ENCODE measurements at places on chromosomes 1 and 21.

GRCh38 chr21:27569091-27569490 is 602.2 kb upstream of the ADAMTS5 start:
- no peak for DNase-seq

DNA sequence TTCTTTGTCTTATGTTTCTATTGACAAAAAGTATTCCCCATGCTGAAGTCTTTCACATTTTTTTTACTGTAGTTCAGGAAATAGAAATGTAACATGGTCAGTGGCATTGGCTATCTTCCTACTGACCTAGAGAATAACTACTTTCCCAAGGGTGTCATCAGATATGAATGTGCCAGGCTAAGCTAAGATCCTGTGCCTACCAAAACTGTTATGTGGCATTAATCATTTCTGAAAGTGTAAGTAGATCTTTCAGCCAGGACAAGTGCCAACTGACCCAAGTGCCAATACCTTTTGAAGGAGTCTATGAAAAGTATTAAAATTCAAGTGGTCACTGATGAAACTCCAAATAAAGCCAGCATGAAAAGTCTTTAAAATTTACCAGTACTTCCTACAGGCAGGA is 165.3 kb downstream of the TNFSF18 start:
- DNase-seq = no peak

DNA sequence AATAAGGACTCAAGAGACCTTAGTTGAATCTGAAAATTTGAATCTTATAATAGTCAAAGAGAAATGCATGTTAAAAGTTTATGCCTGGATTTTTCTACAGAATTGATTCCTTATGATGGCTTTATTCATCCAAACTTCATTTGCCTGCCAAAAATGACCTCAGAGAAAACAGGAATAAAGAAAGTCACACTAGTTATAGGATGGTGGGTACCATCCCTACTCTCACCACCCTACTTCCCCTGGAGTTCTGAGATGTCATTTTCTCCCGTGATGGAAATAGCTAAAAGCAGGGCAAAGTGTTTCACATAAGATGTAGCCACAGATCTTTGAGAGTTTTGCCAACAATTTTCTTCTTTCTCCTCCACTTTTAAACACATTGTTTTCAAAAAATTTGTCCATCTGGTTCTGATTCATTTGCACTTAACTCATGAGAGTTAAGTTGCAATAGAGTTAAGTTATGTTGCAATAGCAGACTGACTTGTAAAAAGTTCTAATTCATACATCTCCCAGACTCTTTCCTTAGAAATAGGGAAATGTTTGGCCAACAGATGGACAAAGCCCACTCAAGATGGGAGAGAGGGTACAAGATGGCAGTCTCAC is 384.6 kb downstream of the PLPP3 start:
- no peak for DNase-seq

- DNase-seq = no peak
Measured at GRCh38 chr1:157181258-157181657, 43.1 kb upstream of the ETV3 start.

GRCh38 chr1:159091180-159091560 is 14.6 kb upstream of the AIM2 start:
- no peak for DNase-seq

- no peak for DNase-seq
Measured at GRCh38 chr21:15415541-15416261, 314.1 kb upstream of the USP25 start.

GRCh38 chr1:89974256-89974655 is 20.7 kb upstream of the ZNF326 start:
- DNase-seq = no peak

DNA sequence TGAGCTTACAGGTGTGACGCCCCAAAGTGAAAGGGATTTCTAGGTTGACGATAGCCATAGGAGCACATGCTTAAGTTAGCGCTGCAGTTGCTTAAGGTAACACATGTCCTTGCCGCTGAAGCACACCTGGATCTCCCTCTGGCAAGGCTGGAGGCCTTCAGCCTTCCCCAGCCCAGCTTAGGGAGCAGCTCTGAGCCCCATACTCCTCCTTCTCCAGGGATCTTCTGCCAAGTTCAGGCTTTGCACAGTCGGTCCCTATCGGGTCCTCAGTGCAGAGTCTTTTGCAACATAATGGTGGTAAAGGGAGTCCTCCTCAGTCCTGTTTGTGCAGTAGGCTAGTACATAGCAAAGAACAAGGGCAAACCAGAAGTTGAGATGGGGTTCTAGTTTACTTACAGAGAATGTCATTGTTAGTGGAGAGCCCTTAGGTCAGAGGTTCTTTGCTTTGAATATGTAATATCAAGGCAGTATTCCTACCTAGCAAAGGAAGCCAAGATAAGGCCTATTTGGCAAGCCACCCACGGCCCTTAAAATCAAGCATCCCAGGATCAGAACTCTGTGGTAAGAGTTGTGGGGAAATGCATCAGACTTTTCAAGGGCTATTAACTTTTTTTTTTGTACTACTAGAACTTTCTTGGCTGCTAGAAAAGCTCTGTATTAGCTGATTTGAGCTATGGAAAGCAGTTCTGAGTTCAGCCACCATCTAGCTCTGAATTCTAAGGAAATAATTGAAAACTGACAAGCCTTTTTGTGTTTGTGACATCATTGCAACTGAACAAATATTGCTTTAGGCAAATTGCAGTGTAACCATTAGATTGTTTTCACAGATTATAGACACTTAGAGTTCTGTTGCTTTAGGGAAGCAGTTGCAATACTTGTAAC is 1.4 kb downstream of the EVA1C start:
- no peak for DNase-seq

- peak; percentile 73 for DNase-seq
Measured at GRCh38 chr1:108082001-108082400, 117.0 kb upstream of the VAV3 start.

DNA sequence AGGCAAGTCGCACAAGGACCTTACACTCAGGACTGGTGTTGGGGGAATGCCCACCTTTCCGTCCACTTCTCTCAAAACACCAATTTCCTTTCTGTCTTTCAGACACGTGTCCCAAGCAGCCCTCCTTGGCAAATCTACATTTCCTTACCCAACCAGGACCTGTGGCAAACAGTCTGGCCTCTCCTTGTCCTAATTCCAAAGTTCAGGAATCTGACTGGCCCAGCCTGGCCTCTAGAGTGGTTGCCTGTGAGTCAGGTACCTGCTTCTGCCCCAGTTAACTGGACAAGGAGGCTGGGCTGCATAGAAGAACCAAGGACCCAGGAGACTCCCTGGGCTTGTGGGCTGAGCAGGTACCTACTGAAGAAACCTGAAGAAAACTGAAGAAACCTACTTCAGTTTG is 34.3 kb upstream of the CITED4 start:
- no peak for DNase-seq

GRCh38 chr1:81877940-81878339 is 77.2 kb downstream of the ADGRL2 start:
- no peak for DNase-seq

DNA sequence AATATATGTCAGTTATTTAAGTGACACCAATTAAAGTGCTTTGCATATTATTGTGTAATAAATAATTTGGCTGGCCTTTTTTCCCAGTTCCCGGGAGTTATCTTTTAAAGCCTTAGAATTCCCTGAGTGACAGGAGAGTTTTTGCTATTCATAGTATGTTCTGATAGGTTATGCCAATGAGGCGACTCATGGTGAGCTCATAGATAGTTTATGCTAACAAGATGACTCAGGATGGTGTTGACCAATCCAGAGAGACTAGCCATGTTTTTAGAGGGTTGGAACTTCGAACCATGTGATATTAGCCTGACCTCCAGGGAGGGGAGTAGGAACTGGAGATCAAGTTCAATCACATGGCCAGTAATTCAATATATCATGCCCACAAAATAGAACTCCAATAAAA is 310.8 kb downstream of the USP25 start:
- no peak for DNase-seq

- no peak for DNase-seq
Measured at GRCh38 chr1:192713921-192714320, 78.0 kb downstream of the RGS13 start.

GRCh38 chr1:110783292-110783918 is 89.5 kb upstream of the CD53 start:
- DNase-seq = no peak

DNA sequence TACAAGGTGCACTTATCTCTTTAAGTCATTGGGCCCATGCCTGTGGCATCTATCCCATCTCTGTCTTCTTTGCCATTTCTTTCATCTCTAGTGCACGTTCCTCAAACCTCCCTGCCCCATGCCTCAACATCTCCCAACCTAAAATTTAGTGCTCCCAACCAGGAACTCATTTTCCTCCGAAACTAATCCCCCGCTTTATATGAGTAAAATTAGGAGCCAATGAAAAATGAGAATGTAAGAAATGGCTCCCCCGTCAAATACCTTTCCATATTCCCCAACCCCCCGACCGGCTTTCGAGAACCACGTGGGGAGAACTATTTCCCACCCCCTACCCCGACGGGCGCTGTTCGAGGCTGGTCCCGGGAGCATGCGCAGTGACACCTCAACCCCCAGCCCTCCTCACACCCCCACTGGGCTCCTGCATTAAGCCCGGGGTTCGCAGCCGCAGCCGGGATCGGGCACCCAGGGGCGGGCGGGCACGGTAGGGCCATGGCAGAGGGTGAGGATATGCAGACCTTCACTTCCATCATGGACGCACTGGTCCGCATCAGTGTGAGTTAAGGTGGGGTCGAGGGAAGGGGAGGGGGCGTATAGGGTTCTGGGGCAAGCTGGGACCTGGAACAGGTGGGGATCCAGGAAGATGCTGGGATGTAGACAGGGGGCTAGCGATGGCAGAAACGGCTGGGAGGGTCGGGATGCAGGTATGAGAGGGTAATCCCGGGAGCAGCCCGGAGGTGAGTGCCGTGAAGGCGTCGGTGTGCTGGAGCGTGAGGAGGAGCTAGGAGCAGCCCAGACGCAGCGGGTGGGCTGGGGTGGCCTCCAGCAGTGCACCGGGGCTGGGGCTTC is at the start of gene TRIM46:
TRIM46 (plus strand) TSS at position 372 of the 846 bp plus-strand sequence; CDS start at position 490, 118 bp downstream.
- DNase-seq = peak; percentile 70

DNA sequence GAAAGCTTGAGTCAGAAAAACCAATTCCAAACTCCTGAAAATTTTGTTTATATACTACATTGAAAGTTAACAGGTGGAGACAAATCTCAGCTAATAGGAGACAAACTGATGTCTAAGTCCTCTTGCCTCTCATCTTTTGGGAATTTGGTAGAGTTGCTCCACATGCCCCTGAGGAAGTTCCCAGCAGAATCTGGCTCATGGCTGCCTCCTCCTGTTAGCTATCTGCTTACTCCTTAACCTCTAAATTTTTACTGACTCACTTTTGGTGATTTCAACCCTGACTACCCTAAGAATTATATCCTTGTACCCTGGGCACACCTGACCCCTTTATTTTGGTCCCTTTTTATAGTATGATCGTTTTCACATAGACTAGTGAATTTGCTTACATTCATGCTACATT is 633.7 kb upstream of the USP24 start:
- no peak for DNase-seq

DNA sequence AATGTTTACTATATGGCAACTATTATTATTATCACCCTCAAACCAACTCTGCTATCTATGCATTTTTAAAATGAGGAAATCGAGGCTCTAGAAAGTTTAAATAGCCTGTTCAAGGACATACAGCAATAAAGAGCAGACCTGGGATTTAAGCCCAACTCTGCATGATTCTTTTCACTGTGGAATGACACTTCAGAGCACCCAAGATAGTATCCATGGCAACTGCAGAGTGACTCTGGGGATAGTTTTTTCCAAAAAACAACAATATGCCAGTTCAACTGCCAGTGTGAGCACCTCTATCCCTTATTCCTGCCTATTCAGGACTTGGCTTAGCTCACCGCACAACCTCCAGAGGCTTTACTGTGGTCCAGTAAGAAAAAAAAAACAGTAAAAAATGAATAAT is 293.9 kb downstream of the BRINP2 start:
- DNase-seq = no peak

- DNase-seq = no peak
Measured at GRCh38 chr21:41767606-41768436, 969 bp upstream of the RIPK4 start.

GRCh38 chr1:3024588-3024987 is 3.3 kb downstream of the ACTRT2 start:
- no peak for DNase-seq

DNA sequence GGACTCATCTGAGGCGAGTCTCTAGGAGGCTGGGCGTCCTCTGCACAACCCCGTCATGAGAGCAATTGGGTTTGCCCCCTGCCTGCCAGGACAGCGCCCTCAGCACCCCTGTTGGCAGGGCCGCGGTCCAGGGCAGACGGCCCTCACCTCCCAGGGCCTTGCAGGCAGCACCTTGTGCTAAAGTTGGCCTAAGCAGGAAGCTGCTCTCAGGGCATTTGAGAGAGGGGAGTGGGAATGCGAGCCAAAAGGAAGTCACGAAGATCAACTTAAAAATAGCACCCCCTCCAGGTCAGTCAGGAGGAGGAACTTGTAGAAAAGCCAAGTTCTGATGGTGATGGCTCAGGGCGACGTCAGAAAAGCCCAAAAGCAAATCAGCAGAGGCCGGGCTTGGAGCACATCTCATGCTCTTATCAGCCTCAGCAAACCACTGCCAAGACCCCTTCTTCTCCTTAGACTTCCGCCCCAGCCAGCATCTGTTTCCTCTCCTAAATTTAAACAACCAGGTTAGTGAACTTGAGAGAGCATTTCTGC is 12.6 kb upstream of the ADORA3 start:
- no peak for DNase-seq

GRCh38 chr1:97245026-97245425 is 523.4 kb downstream of the PTBP2 start:
- DNase-seq = no peak

GRCh38 chr1:199218065-199218464 is 579.2 kb downstream of the PTPRC start:
- DNase-seq = no peak

GRCh38 chr1:182688436-182689205 is 4.2 kb upstream of the RGS8 start:
- DNase-seq = no peak

- peak; percentile 1 for DNase-seq
Measured at GRCh38 chr1:187689129-187689528, 860.4 kb downstream of the PLA2G4A start.

GRCh38 chr1:178352790-178353416 is 143.9 kb downstream of the CLEC20A start:
- no peak for DNase-seq

DNA sequence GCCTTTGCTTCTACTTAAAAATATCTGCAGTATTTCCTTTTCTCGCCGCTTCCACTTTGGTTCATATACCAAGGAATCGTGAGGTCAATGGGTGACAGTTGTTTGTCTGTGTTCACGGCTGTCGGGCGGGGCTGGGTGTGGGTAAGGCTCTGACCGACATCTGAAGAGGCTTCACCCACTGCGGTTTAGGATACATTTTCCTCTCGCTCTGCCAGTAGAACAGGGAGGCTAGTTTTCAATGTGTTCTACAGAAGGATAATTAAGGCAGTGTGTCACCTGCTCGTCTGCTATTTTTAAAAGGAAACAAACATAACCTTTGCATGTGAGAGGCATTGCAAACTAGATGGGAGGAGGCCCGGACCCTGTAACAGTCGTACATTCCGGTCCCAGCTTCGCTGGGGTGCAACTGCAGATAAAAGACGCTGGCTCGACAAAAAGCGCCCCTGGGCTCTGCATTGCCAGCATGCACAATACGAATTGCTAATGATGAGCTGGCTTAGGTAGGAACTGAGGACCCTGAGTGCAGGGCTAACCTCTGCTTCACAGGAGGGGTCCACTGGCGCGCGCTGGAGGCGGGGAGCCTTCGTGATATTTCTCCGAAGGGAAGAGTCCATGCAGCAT is 8.5 kb upstream of the ERG start:
- no peak for DNase-seq

GRCh38 chr1:98119796-98120195 is 199.0 kb upstream of the DPYD start:
- no peak for DNase-seq
